Stimulated activated naive CD4-positive, alpha-beta T cell treated with Interleukin-2 at 50 U/mL for 16 hours (primary cell): ENCODE measurements at places on chromosomes 6 and 20.
A peak's percentile ranks its signal among the peaks of the same experiment; 100 is the strongest.

- DNase-seq, result no peak
Observed at GRCh38 chr20:63083831-63084562, 77.2 kb upstream of the BHLHE23 start.

DNA sequence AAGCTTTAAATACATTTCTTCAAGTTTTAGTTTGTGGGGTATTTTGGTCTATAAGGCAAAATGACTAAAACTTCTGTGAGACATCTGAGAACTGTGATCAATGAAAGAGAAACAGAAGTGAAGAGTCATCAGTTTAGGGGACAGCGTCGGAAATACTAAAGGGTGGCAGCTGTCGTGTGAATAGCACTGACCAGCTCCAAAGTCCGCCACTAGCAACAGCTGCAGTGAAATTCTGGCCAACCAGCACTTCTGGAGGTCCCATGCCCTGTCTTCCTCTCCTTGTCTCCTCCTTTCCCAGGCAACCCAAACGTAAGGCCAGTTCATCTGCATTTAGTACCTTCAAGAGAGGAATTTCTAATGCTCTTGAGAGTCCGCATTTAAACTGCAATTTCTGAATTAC lies 87.5 kb downstream of the DACT2 start:
- DNase-seq, result no peak

DNA sequence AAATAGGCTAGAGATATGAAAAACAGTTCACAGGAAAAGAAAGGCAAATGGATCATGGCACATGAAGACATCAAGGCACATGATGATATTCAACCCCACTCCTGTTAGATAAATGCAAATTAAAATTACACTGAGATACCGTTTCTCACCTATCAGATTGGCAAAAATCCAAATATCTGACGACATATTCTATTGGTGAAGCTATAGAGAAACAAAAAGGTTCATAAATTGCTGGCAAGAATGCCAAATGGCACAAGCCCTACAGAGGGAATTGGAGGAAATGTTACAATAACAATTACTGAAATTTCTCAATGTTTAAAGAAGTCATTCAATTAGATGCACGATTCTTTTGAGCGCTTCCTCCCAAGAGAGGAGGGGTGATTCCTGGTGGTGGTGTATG lies 45.3 kb upstream of the DSN1 start:
- DNase-seq, result no peak

DNA sequence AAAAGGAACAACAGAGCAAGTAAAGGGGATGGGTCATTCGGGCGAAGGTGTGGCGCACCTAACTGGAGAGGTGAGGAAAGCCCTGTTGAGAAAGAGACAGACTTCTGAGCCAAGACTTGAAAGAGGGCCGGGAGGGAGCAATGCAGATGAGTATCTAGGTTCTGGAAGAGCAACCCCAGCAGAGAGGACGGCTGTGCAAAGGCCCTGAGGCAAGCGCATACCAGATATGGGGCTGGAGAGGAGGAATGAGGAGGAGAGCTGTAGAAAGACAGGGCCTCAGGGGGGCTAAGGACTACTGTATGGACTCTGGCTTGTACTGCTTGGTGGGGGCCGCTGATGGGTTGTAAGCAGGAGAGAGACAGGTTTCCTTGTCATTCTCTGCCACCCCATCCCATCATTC lies 21.9 kb downstream of the TRERF1 start:
- no peak for DNase-seq

- DNase-seq, result no peak
Observed at GRCh38 chr6:41071501-41071922, 644 bp downstream of the OARD1 start.

DNA sequence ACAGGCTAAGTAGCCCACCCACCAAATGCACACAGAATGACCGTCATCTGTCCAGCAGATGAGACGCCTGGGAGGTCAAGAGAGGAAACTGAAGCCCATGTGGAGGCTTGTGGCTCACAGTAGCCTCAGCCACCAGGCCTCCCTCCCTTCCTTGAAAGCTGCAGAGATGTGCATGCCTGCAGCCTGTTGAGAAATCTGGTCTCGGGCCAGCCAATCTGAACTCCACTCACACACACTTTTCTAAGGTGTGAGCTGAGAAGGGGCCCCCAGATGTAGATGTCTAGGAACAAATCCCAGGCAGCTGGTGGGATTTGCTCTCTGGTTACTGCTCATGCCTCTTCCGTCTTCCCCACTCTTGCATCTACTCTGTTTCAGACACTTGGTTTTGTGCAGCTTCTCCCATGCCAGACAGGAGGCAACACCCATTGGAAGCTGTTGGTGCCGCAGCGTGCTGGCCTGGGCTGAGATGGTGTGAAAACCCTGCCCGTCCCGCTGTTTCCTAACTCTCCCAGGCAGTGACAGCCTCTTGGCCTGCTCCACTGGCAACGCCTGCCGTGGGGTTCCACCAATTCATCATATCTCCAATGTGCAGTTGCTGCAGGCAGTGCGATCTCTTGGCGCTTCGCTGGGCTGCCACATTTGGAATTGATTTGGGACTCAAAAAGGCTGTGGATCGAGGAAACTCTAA lies 24.1 kb upstream of the PAX1 start:
- DNase-seq, result no peak

DNA sequence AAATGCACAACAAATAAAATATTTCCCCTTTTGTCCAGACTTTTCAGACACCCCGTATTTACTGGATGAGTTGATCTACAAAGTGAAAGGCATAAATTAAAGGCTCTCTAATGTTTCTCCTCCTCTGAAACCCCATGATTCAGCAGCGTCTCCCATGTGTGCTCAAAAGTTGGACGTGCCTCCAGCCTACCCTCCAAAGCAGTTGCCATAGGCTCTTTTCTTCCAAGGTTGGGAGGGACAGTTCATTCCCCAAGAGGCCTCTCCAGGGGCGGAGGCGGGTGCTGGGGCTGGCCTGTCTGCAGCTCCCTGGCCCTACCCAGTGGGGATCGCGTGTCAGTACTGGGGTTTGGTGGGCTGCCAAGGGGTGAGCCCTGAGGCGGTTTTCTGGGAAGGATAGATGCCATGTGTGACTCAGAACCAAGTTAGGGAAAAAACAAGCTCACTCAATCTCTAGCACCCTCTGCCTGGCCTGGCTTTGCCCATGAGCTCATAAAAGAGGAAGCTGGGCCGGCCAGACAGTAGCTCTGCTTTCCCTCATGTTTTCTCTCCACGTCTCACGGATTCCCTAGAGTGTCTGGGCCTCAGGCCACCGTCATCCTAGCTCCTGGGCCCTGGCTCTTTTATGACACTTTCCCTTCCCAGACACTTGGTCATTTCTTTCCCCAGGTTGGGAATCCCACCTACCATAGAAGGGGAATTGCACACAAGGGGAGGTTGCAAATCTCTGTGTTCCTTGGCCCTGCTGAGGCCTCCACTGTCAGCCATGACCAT lies 8.0 kb upstream of the IER3 start:
- DNase-seq, result no peak

DNA sequence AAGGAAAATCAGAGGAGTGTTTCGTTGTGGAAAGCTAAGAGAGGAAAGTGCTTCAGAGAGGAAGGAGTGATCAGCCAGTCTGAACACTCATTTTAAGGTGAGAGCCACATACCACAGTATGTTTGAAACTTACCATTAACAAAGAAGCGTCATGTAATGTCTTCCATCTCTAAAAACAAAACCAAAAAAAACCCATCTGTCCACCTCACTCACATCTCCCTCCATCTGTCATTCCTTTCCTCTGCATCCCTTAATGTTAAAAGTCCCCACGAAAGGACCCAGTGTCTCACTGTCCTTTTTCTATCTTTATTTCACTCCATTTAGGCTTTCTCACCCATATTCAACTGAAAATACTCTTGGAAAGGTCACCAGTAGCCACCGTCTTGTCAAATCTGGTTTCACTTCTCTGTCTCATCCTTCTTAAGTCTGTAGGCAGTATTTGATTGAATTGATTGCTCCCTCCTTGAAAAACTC lies 59.4 kb upstream of the GNRH2 start:
- DNase-seq, result no peak

DNA sequence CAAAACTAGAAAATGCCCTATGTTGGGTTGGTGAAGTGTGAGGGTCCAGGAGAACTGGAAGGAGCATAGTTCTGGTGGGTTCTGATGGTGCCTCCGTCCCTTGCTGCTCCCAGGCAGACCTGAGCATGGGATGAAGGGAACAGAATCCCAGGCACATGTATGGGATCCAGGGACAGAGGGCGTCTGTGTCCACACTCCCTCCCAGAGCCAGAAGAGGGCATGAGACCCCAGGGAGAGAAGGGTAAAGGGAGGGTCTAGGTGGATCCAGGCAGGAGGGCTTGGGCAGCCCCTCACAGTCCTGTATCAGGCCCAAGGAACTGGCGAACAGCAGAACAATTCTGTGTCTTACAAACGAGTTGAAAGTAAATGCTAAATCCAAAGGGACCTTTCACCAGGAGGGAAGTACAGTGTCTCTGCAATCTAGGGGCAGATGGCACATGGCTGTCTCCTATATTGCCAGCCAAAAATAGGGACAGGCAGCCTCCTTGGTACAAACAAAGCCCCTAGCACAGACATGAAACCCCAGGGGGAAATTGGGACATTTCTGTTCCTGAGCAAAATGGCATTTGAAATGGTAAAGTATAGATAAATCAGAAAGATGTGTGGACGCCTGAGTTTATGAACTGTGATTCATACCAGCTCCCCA lies 2.5 kb upstream of the BPIFA1 start:
- DNase-seq, result no peak

GRCh38 chr6:70124443-70124842 lies 178.4 kb downstream of the COL9A1 start:
- no peak for DNase-seq

DNA sequence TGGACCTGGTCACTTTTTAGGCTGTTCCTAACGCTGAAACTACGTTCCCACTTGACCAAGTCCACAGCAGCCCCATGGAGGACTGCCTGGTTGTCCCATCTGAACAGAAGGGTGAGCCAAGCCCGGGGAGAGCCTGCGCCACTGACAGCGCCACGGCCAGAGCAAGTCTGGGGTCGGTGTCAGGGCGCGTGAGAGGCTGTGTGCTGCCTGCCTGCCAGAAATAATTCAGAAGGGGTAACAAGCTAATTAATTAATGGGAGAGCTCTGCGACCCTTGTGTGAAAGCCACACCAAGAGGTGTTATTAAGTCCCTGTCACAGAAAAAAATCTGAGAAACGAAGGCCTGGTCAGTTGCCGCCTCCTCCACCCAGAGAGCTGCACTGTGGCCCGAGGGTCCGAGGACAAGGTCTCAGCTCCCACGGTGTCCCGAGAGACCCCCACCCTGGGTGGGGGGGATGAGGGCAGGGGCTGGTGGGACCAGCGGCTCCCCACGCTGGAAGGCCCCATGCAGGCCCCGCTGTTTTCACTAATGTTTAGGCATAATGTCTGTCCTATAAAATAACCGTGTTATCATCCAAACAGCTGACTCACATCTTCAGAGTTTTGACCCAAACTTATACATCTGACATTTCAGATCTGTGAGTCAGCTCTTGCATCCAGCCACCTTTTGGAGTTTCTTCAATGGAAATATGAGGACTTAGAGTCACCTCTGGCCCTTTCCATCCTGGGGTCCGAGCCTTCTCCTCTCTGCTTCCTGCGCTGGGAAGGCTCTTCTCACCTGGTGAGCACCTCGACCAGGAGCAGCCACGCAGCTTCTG lies 58.5 kb downstream of the DLL1 start:
- no peak for DNase-seq

- DNase-seq, result no peak
Observed at GRCh38 chr6:63584566-63584965, 12.3 kb downstream of the LOC128125822 start.

DNA sequence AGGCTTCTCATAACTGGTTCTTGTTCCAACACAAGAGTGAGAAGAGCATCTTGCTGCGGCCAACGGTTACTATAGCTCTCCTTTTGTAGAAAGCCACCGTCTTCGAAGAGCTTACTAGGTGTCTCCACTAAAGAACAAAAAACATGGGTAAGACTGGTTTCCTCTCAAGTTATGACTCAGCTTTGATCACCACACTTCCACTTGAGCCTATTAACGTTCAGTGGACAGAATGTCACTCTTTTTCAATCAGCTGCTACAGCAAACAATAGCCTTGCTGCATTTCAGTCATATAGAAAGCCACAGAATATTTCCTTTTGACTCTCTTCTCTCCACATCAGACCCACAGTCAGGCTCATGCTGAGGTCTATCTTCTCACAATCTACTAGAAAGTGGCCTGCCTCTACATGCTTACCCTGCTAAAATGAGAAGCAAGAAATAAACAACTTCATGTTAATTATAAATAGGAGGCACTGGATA lies 243.5 kb upstream of the PREP start:
- DNase-seq, result peak; percentile 42

- DNase-seq, result no peak
Observed at GRCh38 chr20:63597651-63598478, 23.8 kb upstream of the HELZ2 start.

DNA sequence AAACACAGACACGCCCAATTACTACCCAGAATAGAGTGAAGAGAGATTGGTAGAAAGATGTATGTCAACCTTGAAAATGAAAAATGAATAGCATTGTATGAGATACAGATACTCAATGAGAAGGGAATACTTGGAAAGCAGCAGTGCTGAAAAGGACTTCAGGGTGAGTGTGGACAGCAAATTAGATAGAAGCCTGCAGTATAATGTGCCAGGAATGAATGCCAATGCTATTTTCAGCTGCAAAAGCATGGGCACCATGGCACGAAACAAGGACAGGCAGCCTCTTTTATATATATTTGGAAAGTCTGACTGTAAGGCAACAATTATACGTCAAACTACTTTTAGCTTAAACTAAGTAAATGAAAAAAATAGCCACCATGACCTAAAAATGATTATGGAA lies 118.2 kb downstream of the PTCHD4 start:
- no peak for DNase-seq

DNA sequence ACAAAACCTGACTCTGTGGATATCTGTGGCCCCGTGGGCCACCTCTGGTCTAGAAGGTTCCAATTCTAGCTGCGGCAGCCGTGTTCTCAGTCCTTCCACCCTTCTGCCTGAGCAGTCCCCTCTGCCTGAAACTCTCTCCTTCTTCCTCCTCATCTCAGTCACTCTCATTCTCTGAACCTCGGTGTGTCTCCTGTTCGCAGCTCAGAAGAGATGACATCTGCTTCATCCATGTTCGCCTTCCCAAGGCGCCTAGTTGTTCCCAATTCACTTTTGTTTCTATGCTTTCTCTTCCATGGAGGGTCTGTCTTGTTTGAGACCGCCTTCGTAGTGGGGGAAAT lies 95.5 kb downstream of the CEBPB start:
- no peak for DNase-seq

- DNase-seq, result no peak
Observed at GRCh38 chr6:127247114-127248096, 19.3 kb upstream of the RNF146 start.

- peak; percentile 48 for DNase-seq
Observed at GRCh38 chr20:44643596-44644229, 7.8 kb downstream of the ADA start.
